ENCODE measurements at places on chromosomes 2 and 18. TPM values are rescaled to one million over a fixed set of nuclear protein-coding genes. Genes with fewer than 3 reads are reported as not detected.

The PLGLB2 gene
- 0.68 TPM for total RNA-seq

The UGT1A1 gene
- total RNA-seq, result not detected

The GAL3ST2 gene
- 0.37 TPM for total RNA-seq

The LGALSL gene
- 20.4 TPM for total RNA-seq

The CREG2 gene
- 1.2 TPM for total RNA-seq

The LHCGR gene
- 0.44 TPM for total RNA-seq

DNA sequence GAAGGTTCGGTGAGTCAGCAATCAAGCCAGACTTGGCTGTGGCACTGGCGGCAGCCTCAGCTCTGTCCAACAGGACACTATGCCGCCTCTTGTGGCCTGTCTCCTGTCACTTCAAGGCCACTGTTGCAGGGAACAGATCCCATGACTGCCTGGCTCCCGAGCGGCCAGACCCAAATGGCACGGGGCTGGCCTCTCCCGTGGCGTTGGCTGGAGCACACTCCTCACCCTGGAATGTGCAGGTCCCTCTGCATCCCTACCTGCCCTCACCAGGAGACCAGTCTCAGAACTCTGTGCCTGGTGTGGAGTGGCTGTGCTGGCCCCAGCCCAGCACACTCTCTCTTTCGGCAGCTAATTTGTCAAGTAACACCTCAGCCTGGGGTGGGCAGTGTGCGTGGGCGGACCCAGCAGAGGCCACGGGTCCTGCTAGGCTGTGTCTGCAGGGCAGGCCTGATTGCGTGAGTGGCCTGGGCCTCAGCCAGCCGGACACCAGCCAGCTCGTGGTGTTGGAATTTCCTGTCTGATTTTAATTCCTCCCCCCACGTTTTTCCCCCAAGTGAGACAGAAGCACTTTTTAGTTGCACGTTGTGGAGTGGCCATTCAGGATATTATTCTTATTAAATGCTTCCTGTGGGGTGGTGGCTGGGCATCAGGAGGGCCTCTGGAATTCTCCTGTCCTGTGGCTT lies 179.3 kb downstream of the GLI2 start:
- no peak for DNase-seq
- H3K27me3 ChIP-seq, result no peaks in the 10 kb centered on the region
- H3K4me1 ChIP-seq, result peaks cover 8% of the 10 kb centered on the region
- no peak overlapping the region for H3K27ac ChIP-seq
- no peaks in the 10 kb centered on the region for H3K36me3 ChIP-seq
- H3K4me3 ChIP-seq, result no peak overlapping the region

DNA sequence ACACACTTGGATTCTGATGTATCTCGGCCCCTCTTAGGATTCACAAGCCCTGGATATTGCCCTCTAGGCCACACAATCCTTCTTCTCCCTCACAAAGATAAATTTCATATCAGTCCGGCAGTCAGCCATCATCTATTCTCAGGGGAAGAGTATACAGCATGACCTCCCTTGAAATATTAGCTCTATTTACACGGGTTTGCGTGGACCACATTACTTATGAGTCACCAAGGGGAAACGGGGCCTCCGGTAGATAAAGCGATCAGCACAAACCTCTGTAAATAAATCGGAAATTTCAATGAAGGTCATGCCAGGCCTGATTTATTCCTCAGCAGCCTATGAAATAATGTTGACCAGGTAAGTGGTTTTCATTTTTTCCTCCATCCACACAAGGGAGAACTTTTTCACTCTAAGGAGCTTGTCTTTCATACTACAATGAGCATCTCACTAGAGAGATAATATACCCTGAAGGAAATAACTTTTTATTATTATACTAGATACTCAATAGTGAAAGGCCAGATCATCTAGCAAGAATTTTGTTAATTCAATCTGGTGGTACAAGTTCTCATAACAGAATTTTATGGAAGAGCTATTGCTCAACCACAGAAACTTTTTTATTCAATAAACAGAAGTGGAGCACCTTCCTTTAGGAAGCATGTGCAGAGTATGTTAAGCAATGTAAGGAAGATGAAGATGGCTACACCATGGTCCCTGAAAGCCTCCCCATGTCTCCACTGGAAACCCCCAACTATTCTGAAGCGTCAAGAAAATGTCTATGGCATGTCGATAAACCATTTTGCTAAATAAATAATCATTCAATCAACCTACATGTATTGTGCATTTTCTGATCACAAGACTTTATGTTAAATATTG lies 125.2 kb upstream of the PIK3C3 start:
- DNase-seq, result no peak
- H3K4me3 ChIP-seq, result no peak overlapping the region
- no peaks in the 10 kb centered on the region for H3K4me1 ChIP-seq
- no peaks in the 10 kb centered on the region for H3K36me3 ChIP-seq
- no peaks in the 10 kb centered on the region for H3K27me3 ChIP-seq

DNA sequence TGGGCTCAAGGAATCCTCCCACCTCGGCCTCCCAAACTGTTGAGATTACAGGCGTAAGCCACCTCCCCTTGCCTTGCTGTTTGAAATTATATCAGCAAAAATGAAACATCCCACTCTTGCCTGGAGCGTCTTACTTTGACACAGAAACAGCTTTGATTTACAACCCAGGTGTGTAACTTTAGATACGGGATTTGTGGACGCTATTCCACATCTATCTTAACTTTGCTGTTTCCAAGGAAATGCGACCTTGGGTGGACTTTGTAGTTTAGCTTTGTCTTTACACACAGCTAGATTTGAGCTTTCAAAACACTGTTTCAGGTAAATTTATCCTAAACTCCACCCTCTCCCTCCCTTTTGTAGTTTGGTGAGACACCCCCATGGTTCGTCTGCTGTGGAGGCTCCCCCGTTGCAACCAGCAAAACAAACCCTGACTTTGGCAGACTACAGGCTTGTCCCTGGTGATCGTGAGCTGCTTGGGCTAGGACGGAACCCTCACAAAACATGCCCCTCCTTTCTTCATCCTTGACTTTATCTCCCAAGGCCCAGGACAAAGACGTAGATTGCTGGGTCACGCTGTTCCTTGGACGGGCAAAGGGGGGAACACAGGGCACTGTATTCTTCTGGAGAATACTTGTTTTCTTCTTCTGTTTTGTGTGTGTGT lies 5.5 kb upstream of the MSH6 start:
- H3K4me1 ChIP-seq, result peaks cover 5% of the 10 kb centered on the region
- no peak overlapping the region for H3K4me3 ChIP-seq
- H3K36me3 ChIP-seq, result no peaks in the 10 kb centered on the region
- no peak overlapping the region for H3K27ac ChIP-seq

- H3K36me3 ChIP-seq, result peaks cover 27% of the 10 kb centered on the region
- H3K4me3 ChIP-seq, result no peak overlapping the region
- H3K27me3 ChIP-seq, result no peaks in the 10 kb centered on the region
- H3K4me1 ChIP-seq, result peaks cover 5% of the 10 kb centered on the region
- H3K27ac ChIP-seq, result no peak overlapping the region
- DNase-seq, result no peak
These were observed 107.7 kb downstream of the LBH start for GRCh38 chr2:30339071-30339470.

DNA sequence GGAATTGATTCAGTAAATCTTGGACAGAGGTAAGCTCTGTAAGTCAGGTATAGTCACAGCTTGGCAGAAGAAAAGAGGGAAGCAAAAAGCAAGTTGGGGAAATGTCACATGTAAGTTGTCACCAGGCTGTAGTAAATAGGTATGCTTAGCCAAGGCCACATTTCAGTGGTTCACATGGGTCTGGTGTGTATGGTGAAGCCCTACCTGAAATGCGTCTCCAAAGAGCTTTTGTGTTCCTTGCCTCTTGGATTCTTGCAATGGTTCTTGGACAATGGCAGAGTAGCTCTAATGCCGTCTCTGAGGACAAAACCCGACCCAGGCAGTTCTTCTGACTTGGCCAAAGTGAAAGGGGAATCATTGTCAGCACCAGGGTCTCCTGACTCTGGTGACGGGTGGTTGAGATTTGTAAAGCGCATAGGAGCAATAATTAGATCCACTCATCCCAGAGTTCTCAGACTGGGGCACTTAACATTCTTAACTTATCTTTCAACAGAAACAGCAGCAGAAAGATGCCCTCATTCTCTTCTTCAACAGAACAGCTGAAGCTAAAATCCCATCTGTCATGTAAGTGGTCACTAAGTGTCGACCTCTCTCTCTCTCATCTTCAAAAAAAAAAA lies 34.4 kb upstream of the RPL37A start:
- H3K27me3 ChIP-seq, result no peaks in the 10 kb centered on the region
- DNase-seq, result no peak
- H3K27ac ChIP-seq, result no peak overlapping the region
- H3K4me1 ChIP-seq, result no peaks in the 10 kb centered on the region

DNA sequence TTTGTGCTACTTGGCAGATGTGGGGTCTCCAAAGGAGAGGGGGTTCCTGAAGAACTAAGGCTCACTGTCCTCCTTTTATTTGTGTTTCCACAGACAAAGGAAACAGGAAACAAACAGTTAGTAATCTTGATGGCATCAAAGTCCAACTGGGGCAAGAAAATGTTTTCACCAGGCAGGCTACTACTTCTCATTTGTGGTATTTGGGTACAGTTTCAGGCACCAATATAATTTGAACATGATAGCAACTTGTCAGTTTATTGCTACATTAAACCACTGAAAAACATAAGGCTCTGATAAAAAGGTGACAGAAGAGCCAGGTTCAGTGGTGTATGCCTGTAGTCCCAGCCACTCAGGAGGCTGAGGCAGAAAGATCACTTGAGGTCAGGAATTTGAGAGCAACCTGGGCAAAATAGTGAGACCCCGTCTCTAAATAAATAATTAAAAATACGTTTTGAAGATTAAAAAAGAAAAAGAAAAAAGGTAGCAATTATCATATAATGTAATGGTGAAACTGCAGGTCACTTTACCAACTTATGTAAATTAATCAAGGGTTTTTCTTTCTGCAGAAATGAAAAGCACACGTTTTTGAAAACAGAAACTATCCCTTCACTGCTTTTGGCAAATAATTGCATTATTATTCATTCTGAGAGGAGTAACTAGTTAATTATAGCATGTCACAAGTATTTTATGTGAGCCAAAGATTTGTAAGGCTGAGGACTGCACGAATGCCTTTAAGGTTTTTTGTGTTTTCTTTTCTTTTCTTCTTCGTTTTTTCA lies 157.5 kb upstream of the CAVIN2 start:
- no peak overlapping the region for H3K27ac ChIP-seq
- no peak for DNase-seq
- H3K27me3 ChIP-seq, result no peaks in the 10 kb centered on the region
- H3K36me3 ChIP-seq, result no peaks in the 10 kb centered on the region
- no peaks in the 10 kb centered on the region for H3K4me1 ChIP-seq

- no peak for DNase-seq
- no peaks in the 10 kb centered on the region for H3K27me3 ChIP-seq
- peaks cover 5% of the 10 kb centered on the region for H3K36me3 ChIP-seq
- H3K27ac ChIP-seq, result no peak overlapping the region
- peaks cover 2% of the 10 kb centered on the region for H3K4me1 ChIP-seq
These were observed 87.4 kb upstream of the RBMS1 start for GRCh38 chr2:160581035-160581434.

- no peak for DNase-seq
- H3K27me3 ChIP-seq, result no peaks in the 10 kb centered on the region
- H3K36me3 ChIP-seq, result peaks cover 22% of the 10 kb centered on the region
- no peaks in the 10 kb centered on the region for H3K4me1 ChIP-seq
These were observed 29.3 kb downstream of the MERTK start for GRCh38 chr2:111927723-111928122.

- H3K36me3 ChIP-seq, result peaks cover 4% of the 10 kb centered on the region
- no peak for DNase-seq
- H3K27me3 ChIP-seq, result no peaks in the 10 kb centered on the region
- H3K4me3 ChIP-seq, result no peak overlapping the region
- no peak overlapping the region for H3K27ac ChIP-seq
These were observed 92.0 kb downstream of the RTTN start for GRCh38 chr18:70113511-70113910.

DNA sequence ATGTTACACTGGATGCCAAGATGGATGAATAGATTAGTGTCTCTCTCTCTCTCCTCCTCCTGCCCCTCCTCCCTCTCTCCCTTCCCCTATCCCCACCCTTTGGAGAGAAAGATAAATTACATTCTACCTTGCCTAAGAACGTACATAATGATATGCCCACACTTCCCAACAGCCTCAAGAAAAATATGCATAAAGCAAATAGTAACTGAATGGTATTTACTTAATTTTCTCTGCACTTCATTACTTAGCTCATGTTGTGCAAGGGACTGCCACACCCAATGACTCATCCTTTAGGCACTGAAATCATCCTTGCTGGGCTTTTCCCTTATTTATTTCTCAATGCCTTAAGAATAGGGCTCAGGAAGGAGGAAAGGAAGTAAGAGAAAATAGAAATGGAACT lies 137.3 kb upstream of the PID1 start:
- H3K27me3 ChIP-seq, result no peaks in the 10 kb centered on the region
- H3K27ac ChIP-seq, result no peak overlapping the region
- no peak for DNase-seq

GRCh38 chr2:105858868-105859693 lies 114.4 kb downstream of the NCK2 start:
- no peak overlapping the region for H3K4me3 ChIP-seq
- DNase-seq, result no peak
- no peak overlapping the region for H3K27ac ChIP-seq

GRCh38 chr2:25420820-25421237 lies 79.1 kb upstream of the DNMT3A start:
- H3K27ac ChIP-seq, result no peak overlapping the region
- DNase-seq, result no peak
- H3K36me3 ChIP-seq, result peaks cover 13% of the 10 kb centered on the region
- H3K4me3 ChIP-seq, result no peak overlapping the region

GRCh38 chr2:60489289-60489688 lies 64.2 kb downstream of the BCL11A start:
- H3K4me3 ChIP-seq, result no peak overlapping the region
- peaks cover 7% of the 10 kb centered on the region for H3K36me3 ChIP-seq
- peaks cover 3% of the 10 kb centered on the region for H3K4me1 ChIP-seq

DNA sequence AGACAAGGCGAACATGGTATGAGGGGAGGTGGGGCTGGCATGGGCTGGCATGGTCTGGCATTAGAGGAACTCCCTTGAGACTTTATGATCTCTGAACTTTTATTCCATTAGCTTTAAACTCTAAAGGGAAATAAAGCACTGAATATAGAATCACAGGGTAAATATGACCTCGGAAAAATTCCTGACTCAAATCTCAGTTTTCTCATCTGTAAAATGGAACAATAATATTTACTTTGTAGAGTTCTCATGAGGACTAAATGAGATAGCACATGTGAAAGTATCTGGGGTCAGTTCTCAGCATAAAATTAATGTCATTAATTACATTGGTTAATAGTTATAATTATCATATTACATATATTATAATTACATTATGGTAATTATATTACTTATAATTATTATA lies 65.9 kb downstream of the ARHGAP25 start:
- no peaks in the 10 kb centered on the region for H3K36me3 ChIP-seq
- H3K27me3 ChIP-seq, result no peaks in the 10 kb centered on the region
- no peak for DNase-seq
- no peaks in the 10 kb centered on the region for H3K4me1 ChIP-seq
- no peak overlapping the region for H3K27ac ChIP-seq
- no peak overlapping the region for H3K4me3 ChIP-seq

All from H9 (cell line).